ENCODE measurements at places on chromosomes 16 and 17.

GRCh38 chr16:9647981-9648701, 534.1 kb downstream of the GRIN2A start:
- peak; percentile 30 for DNase-seq

DNA sequence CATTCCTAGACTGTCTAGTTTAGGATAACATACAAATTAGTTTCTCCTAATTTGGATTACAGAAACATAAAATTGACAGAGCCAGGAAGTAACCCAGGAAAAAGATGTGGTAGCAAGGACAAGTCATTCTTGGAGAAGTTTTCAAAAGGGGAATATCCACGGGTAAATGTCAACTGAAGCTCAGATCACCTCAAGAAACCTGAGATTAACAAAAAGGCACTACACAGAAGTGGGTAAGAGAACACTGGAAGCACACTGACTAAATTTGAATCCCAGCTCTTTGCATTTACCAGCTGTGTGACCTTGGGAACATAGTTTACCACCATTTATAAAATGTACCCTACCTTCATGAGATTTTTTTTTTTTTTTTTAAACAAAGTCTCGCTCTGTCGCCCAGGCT, 39.4 kb downstream of the TRAF4 start:
- no peak for DNase-seq

- DNase-seq: no peak
Measured at GRCh38 chr17:68750208-68750562, 149.0 kb upstream of the FAM20A start.

GRCh38 chr17:33904476-33904875, 350.6 kb upstream of the CCL2 start:
- no peak for DNase-seq

GRCh38 chr17:78995022-78995760, 14.4 kb downstream of the CANT1 start:
- no peak for DNase-seq

DNA sequence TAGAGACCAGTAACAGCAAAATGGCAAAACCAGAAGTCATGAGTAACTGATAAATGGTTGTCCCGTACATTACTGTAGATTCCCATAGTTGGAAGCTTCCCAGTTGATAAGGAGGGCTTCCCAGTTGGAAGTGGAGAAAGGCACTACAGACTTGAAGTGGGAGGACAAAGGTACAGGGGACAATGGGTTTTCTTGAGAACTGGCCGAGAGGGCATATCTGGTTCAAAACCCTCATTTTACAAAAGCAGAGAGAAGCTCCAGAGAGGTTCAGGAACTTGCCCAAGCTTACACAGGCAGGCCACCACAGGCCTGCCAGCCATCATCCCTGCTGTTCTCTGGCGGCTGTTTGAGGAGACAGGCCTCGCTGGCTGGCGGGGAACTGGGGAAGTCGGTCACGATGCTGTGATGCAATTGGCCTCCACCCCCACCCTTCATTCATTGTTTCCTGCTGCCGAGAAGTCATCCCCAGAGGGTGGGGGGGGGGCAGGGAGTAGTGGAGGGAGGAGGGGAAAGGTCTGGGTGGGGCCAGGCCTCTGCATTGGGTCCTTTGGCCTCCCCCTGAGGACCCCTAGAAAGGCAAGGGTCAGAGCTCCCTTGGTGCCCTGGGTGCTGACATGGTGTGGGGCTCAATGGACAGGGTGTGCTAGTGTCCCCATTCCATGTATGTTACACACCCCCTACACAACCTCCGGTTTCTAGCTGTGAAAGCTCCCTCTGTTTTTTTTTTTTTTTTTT, 3.0 kb downstream of the UBALD2 start:
- peak; percentile 66 for DNase-seq

- DNase-seq: peak; percentile 17
Measured at GRCh38 chr17:38746849-38747462, 1.2 kb downstream of the PCGF2 start.

GRCh38 chr16:82824408-82824807, 197.6 kb downstream of the CDH13 start:
- DNase-seq: peak; percentile 38

DNA sequence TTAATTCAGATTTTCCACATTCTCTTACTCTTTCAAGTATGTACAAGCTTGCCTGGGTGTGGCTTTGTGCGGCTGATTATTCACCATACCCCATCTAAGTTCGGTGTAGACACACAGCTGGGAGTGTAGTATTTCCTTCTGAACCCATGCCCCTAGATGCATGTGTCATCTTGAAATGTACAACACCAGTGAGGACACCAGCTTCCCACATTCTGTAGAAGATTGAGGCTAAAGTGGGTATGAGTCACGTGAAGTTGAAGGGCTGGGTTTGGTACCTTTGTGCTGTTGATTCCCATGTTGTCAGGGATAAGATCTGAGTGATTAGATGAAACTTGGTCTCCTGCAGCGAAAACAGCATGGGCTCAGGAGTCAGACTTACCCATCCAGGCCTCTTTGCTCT, 14.6 kb upstream of the DHX8 start:
- DNase-seq: peak; percentile 98

- DNase-seq: peak; percentile 11
Measured at GRCh38 chr17:47423406-47424295, 99.9 kb downstream of the EFCAB13 start.

GRCh38 chr17:8018436-8018835, 16.0 kb downstream of the GUCY2D start:
- DNase-seq: no peak

GRCh38 chr17:61805399-61805798, 57.9 kb downstream of the BRIP1 start:
- peak; percentile 88 for DNase-seq

- DNase-seq: peak; percentile 45
Measured at GRCh38 chr17:10295728-10296343, 77.0 kb downstream of the MYH13 start.

DNA sequence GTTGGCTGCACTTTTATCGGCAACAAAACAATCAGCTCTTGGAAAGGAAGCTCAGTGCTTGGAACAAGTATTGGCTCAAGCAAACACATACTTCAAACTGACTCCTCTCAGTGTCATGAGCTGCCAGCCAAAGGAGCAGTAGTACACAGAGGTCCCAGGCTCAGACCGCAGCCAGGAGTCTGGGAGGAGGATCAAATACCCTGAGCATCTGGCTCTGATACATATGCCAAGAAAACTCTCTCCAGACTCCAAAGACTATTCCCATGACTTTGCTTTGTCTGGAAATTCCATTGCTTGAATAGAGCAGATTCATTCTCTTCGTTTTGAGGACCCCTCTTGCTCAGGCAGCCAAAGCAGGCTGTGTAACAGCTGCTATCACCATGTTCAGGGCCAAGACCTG, 501.6 kb upstream of the PSMD7 start:
- no peak for DNase-seq

GRCh38 chr16:522320-523096, 5.0 kb upstream of the CAPN15 start:
- no peak for DNase-seq

All from ELR (cell line).